ENCODE measurements at places on chromosomes 12 and 14. TPM values are rescaled to one million over a fixed set of nuclear protein-coding genes. Genes with fewer than 3 reads are reported as not detected.

The TMEM119 gene
- 21.1 TPM for total RNA-seq

GRCh38 chr12:91017043-91017442 lies 12.3 kb upstream of the EPYC start:
- H3K4me3 ChIP-seq, result no peak overlapping the region
- DNase-seq, result no peak
- H3K4me1 ChIP-seq, result no peaks in the 10 kb centered on the region
- no peak overlapping the region for H3K27ac ChIP-seq
- H3K36me3 ChIP-seq, result no peaks in the 10 kb centered on the region

DNA sequence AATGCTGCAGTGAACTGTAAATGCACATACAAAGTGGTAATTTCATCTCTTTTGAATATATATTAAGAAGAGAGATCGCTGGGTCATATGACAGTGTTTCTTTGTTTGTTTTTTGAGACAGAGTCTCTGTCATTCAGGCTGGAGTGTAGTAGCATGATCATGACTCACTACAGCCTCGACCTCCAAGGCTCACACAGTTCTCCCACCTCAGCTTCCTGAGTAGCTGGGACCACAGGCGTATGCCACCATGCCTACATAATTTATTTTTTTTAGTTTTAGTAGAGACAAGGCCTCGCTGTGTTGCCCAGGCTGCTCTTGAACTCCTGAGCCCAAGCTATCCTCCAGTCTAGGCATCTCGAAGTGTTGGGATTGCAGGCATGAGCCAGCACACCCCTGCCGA lies 62.4 kb upstream of the ACSS3 start:
- H3K27ac ChIP-seq, result no peak overlapping the region
- no peak overlapping the region for H3K4me3 ChIP-seq
- no peaks in the 10 kb centered on the region for H3K4me1 ChIP-seq
- no peaks in the 10 kb centered on the region for H3K36me3 ChIP-seq
- peaks cover 2% of the 10 kb centered on the region for H3K27me3 ChIP-seq

DNA sequence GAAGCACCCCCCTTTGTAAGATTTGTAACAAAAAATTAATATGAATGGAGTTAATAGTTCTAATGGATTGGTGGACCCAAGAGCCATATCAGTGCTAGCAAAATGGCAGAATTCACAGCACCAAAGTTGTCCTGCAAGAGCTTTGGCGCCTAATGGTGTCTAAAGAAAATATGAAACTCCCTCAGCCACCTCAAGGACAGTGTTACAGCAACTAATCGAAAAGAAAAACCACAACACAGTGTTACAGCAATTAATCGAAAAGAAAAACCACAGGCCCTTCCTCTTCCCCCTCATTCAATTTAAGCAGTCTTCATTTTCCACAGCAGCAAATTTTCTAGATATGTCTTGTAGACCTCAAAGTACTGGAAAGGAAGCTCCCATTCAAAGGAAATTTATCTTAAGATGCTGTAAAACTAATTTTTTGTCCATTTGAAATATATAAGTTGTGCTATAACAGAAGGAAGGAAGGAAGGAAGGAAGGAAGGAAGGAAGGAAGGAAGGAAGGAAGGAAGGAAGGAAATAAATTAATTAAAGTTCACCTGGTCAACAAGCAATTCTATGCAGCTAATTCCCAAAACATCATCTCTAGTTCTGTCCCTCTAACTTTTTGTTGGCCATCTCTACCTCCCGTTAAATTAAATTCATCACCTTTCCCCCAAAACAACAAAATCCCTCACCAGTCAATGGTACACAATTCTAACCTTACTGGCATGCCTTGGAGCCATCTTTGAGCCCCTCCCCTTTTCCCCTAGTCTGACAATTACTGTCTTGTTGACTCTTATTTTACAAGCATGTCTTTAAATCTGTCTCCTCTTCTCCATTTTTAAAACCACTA lies 17.4 kb downstream of the LRP6 start:
- no peak overlapping the region for H3K27ac ChIP-seq
- no peaks in the 10 kb centered on the region for H3K36me3 ChIP-seq
- no peaks in the 10 kb centered on the region for H3K27me3 ChIP-seq
- H3K4me1 ChIP-seq, result no peaks in the 10 kb centered on the region

The AMN gene
- 0.48 TPM for total RNA-seq

The RPL36AL gene
- 153 TPM for total RNA-seq

DNA sequence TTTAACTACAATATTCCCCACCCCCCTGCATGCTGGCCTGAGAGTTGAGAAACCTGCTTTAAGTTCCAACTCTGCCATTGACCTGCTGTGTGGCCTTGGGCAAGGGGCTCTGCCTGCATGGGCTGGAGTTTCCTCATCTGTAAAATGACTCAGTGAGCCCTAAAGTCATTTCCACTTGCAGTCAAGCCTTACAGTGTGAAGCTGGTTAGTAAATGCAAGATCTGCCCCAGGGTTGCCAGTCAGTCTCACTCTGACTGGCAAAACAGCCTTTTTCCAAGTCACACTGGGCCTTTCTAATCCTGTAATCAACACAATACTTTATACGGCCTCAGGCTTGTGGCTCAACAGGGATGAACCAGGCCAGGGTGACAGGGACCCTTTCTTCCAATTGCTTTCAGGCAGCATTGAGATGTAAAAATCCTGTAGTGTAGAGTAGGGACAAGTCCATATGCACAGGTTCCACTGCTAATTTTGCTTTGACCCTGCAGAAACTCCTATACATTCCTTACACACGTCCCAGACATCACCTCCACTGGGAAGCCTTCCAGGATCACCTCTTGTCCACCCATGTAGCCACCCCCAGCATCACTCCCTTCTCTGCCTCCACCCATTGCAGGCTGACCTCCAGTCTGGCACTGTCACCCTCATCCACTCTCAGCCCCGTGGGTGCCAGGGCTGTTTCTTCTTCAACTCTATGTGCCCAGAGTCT lies 42.6 kb upstream of the PRIMA1 start:
- H3K4me3 ChIP-seq, result no peak overlapping the region
- no peak overlapping the region for H3K27ac ChIP-seq
- no peaks in the 10 kb centered on the region for H3K27me3 ChIP-seq
- no peaks in the 10 kb centered on the region for H3K36me3 ChIP-seq

DNA sequence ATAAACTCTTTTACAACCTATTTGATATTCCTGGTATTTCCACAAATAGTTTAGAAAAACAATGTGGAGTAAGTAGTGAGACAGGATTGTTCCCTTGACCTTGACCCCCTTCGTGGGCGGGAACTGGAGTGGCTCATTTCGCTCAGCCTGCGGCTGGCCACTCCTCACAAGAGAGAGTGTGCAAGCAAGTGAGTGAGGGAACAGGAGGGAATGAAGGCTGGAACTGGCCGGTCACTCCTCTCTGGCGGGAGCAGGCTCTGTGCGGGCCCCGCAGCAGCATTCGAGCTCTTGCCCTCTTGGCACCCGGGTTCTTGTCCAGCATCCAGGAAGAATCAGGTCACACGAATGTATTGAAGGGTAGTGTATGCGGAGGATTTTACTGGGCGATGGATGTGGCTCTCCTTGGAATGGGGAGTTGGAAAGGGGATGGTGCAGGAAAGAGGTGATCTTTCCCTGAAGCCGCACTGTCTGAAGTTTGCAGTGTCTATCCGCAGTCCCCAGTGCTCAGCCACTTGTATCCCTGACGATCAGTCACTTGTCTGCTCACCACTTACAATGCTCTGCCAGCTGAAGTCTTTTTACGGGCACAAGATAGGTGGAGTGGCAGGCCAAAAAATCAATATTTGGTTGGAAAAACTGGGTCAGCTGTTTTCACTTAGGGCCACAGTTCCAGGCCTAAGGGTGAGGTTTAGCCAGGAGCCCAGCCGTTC lies 28.0 kb upstream of the TXNRD1 start:
- no peak for DNase-seq
- H3K36me3 ChIP-seq, result no peaks in the 10 kb centered on the region
- no peaks in the 10 kb centered on the region for H3K4me1 ChIP-seq
- no peak overlapping the region for H3K4me3 ChIP-seq
- no peak overlapping the region for H3K27ac ChIP-seq

DNA sequence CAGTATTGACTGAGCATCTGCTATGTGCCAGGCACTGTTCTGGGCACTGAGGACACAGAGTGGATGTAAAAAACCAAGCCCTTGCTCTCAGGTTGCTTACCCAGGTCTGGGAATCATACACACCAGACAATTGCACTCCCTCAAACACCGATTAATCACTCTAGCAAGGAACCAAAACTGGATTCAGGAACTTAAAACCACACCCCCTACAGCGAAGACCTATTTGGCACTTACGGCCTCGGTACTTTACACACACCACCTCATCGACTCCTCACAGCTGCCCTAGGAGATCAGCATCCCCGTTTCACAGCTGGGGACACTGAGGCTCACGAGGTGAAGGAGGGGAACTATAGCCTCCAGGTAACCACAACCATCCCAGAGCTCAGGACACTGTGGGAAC lies 1.6 kb downstream of the GLTP start:
- H3K4me3 ChIP-seq, result peak overlapping the region; percentile 92
- no peaks in the 10 kb centered on the region for H3K27me3 ChIP-seq
- no peaks in the 10 kb centered on the region for H3K4me1 ChIP-seq

The BCL2L14 gene
- not detected for total RNA-seq

DNA sequence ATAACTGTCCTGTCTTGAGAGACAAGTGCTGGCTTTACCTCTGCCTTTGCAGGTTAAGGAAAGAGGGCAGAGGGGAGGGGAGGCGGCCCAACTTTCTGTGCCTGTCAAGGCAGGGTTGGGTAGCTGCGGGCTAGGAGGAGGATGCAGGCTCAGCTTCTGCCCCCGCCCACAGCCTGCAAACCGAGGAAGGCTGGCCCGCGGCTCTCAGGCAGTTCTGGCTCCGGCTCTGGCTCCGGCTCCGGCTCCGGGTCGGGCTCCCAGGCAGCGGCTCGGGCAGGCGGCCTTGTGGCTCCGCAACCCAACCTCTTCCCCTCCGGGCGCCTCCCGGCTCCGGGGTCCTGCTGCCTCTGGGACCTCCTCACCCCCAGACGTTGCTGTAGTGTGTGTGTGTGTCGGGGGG lies 92.9 kb downstream of the TMEM30B start:
- no peaks in the 10 kb centered on the region for H3K36me3 ChIP-seq
- H3K4me3 ChIP-seq, result no peak overlapping the region
- H3K4me1 ChIP-seq, result no peaks in the 10 kb centered on the region
- no peaks in the 10 kb centered on the region for H3K27me3 ChIP-seq
- peak; percentile 82 for DNase-seq
- H3K27ac ChIP-seq, result no peak overlapping the region

GRCh38 chr12:49049566-49050224 lies 10.9 kb downstream of the KMT2D start:
- DNase-seq, result no peak
- H3K27ac ChIP-seq, result no peak overlapping the region
- no peaks in the 10 kb centered on the region for H3K27me3 ChIP-seq
- peaks cover 19% of the 10 kb centered on the region for H3K36me3 ChIP-seq

DNA sequence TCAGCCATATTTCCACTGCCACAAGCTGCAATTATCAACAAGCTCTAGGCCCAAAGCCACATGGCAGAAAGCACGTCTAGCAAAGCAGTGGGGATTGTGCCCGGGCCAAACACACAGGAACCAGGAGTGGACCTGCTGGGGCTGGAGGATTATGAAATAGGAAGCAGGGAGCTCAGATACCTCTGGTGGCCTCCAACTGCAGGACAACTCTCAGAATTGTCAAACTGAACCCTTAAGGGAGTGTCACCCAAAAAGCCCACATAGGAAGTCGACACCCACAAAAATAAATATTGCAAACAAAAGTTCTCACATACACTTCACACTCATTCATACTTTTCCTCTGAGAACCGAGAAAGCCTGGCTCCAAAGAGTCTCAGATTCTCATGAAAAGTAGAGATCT lies 26.1 kb downstream of the KCTD10 start:
- no peaks in the 10 kb centered on the region for H3K4me1 ChIP-seq
- no peak overlapping the region for H3K4me3 ChIP-seq
- H3K27ac ChIP-seq, result no peak overlapping the region
- no peaks in the 10 kb centered on the region for H3K27me3 ChIP-seq
- peaks cover 15% of the 10 kb centered on the region for H3K36me3 ChIP-seq

The KCNJ8 gene
- total RNA-seq, result 17.2 TPM

The RFLNA gene
- 1.9 TPM for total RNA-seq

DNA sequence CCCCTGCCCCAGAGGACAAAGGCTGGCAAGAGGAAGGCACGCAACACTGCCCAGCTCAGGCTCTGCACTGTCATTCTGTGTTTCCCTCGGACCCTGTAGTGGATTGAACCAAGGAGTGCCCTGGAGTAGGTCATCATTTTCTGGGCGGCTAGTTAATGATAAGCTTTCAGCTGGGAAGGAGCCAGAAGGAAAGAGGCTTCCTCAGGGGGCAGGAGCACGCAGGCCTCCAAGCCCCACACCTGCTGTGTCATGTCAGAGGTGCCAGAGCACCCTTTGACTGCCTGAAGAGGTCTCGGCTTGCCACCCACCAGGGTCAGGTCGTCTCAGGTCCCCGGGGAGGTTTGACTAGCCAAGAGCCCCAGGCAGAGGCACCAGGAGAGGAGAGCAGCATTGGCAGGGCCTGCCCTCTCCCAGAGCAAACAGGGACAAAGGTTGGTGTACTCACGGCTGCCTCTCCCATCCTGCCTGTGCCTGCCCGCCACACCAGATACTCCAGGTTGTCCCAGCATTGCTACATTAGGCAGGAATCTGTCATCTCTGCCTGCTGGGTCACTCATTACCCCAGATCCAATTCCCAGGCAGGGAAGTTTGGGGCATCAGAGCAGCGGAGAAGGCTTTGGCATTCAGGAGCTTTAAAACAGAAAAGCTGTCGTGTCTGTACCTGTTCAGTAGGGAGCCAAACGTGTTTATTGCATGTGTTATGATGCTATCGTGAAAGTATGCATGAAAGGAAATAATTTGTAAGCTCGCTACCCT lies 33.5 kb upstream of the ATP2A2 start:
- peak overlapping the region; percentile 36 for H3K27ac ChIP-seq
- H3K27me3 ChIP-seq, result no peaks in the 10 kb centered on the region
- no peak for DNase-seq

The REP15 gene
- total RNA-seq, result 6.6 TPM

- H3K27me3 ChIP-seq, result no peaks in the 10 kb centered on the region
- H3K4me3 ChIP-seq, result no peak overlapping the region
- no peaks in the 10 kb centered on the region for H3K4me1 ChIP-seq
- H3K36me3 ChIP-seq, result no peaks in the 10 kb centered on the region
- no peak overlapping the region for H3K27ac ChIP-seq
Observed at GRCh38 chr12:27987331-27987730, 14.8 kb upstream of the PTHLH start.

- no peaks in the 10 kb centered on the region for H3K4me1 ChIP-seq
- DNase-seq, result no peak
- no peaks in the 10 kb centered on the region for H3K27me3 ChIP-seq
Observed at GRCh38 chr14:90452366-90452765, 55.5 kb downstream of the CALM1 start.

DNA sequence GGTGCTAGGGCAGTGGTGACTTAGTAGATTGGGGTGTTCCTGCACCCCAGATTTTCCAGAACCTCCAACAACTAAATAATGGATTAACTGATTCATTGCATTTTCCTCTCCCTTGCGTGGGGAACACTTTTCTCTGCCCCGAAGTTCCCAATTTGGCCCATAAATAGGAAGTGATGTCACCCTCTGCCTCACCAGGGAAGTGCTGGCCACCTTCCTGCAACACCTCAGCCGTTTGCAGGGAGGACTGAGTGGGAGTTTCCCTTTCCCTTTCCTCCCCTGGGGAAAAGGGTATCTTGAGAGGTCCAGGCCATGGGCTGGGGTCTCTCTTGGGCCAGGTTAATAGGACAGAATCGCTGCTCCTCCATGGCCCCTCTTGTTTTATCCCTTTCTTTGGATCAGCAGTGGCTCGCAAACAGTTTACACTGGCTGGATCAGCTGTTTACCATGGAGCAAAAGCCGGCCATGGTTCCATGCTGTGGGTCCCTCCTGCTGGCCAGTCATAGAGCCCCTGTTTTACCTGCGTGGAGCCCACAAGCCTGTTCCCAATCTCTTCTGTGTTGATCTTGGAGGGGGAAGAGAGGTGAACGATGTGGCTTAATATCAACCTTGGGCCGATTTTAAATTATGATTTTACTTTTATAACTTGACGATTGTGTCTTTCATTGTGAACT lies 91.6 kb upstream of the VRK1 start:
- no peaks in the 10 kb centered on the region for H3K4me1 ChIP-seq
- no peak overlapping the region for H3K4me3 ChIP-seq
- no peak overlapping the region for H3K27ac ChIP-seq
- H3K36me3 ChIP-seq, result no peaks in the 10 kb centered on the region
- no peak for DNase-seq
- no peaks in the 10 kb centered on the region for H3K27me3 ChIP-seq
